ENCODE measurements at places on chromosomes 2 and 18.

- DNase-seq, result no peak
- H3K27ac ChIP-seq, result no peak overlapping the region
- no peak overlapping the region for H3K4me3 ChIP-seq
- no peaks in the 10 kb centered on the region for H3K4me1 ChIP-seq
Measured at GRCh38 chr2:75844651-75845050, 133.9 kb upstream of the GCFC2 start.

- H3K4me1 ChIP-seq, result peaks cover 29% of the 10 kb centered on the region
- peaks cover 6% of the 10 kb centered on the region for H3K27me3 ChIP-seq
- no peak overlapping the region for H3K27ac ChIP-seq
- no peak for DNase-seq
Measured at GRCh38 chr2:111702119-111702803, 181.7 kb downstream of the ANAPC1 start.

DNA sequence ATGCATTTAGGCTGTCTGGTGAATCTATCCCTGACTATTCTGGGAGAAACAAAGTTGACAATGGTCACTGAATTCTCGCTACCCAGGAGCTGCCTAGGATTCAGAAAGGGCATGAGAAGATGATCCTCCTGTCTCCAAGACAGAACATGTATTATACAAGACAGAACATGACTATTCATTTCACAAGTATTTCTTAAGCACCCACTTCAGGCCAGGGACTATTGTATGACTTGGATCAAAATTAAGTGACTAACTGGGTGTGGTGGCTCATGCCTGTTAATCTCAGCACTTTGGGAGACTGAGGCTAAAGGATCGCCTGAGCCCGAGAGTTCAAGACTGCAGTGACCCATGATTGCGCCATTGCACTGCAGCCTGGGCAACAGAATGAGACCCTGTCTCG, 235.8 kb upstream of the RAB12 start:
- H3K27ac ChIP-seq, result no peak overlapping the region
- H3K4me1 ChIP-seq, result no peaks in the 10 kb centered on the region
- peaks cover 15% of the 10 kb centered on the region for H3K27me3 ChIP-seq
- no peaks in the 10 kb centered on the region for H3K36me3 ChIP-seq
- no peak overlapping the region for H3K4me3 ChIP-seq

DNA sequence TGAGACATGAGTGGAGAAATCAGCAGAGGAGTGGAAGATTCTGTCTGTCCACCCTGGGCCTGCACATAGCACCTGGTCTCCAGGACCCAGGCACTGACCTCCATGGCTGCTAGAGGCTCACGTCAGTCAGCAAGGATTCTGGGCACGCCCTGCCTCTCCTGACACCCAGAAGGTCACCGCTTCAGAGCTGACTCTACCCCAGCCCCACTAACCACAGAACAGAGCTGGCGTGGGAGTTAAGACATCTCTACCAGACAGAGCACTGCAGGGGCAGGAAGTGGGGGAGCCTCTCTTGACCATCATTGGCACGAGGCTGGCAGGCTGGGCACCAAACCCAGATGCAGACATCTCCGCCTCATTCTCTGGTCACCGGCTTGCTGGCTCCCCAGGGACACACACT, 3.0 kb downstream of the ADCY3 start:
- no peaks in the 10 kb centered on the region for H3K36me3 ChIP-seq
- H3K4me1 ChIP-seq, result peaks cover 24% of the 10 kb centered on the region
- no peaks in the 10 kb centered on the region for H3K27me3 ChIP-seq
- DNase-seq, result no peak

- no peaks in the 10 kb centered on the region for H3K36me3 ChIP-seq
- peaks cover 43% of the 10 kb centered on the region for H3K27me3 ChIP-seq
- H3K27ac ChIP-seq, result no peak overlapping the region
Measured at GRCh38 chr2:98372121-98372520, 25.9 kb downstream of the CNGA3 start.

GRCh38 chr18:45008694-45009413, 328.2 kb downstream of the SETBP1 start:
- DNase-seq, result no peak
- no peaks in the 10 kb centered on the region for H3K27me3 ChIP-seq
- peak overlapping the region; percentile 71 for H3K27ac ChIP-seq
- H3K36me3 ChIP-seq, result peaks cover 29% of the 10 kb centered on the region
- peak overlapping the region; percentile 55 for H3K4me3 ChIP-seq
- peaks cover 42% of the 10 kb centered on the region for H3K4me1 ChIP-seq

GRCh38 chr2:238998801-238999200, 150.9 kb downstream of the TWIST2 start:
- no peak for DNase-seq
- no peaks in the 10 kb centered on the region for H3K36me3 ChIP-seq
- H3K4me3 ChIP-seq, result no peak overlapping the region
- H3K4me1 ChIP-seq, result no peaks in the 10 kb centered on the region

DNA sequence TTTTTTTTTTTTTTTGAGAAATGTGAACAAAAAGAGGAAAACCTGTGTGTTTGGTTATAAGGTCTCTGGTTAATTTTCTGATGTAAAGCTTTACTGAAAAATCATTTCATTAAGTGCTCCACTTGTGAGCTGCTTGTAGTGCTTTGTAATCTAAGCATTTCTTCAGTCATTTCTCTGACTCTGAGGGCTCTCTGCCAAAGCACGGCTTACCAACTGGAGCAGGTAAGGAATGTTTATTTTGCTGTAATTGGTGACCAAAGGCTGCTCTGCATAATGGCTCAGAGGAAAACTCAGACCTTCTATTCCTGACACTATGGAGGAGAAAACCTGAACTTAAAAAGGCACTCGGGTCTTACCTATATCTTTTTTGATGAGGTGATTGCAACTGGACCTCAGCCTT, 848.8 kb downstream of the MBD2 start:
- H3K27ac ChIP-seq, result no peak overlapping the region
- H3K27me3 ChIP-seq, result no peaks in the 10 kb centered on the region
- no peaks in the 10 kb centered on the region for H3K4me1 ChIP-seq
- H3K4me3 ChIP-seq, result no peak overlapping the region
- H3K36me3 ChIP-seq, result no peaks in the 10 kb centered on the region
- DNase-seq, result no peak

DNA sequence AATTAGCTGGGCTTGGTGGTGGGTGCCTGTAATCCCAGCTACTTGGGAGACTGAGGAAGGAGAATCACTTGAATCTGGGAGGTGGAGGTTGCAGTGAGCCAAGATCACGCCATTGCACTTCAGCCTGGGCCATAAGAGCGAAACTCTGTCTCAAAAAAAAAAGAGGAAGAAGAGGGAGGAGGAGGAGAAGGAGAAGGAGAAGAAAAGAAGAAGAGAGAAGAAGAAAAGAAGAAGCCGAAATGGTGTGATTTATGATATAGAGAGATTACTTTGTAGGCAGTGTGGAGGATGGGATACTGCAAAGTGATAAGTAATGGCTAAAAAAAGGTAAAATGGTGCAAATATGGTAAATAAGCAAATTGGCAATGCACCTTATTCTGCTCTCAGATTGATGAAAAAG, 25.1 kb downstream of the THNSL2 start:
- no peak for DNase-seq
- H3K36me3 ChIP-seq, result no peaks in the 10 kb centered on the region
- H3K27me3 ChIP-seq, result peaks cover 40% of the 10 kb centered on the region
- H3K4me3 ChIP-seq, result no peak overlapping the region
- peaks cover 7% of the 10 kb centered on the region for H3K4me1 ChIP-seq

GRCh38 chr2:10810202-10811161, 2.1 kb downstream of the PDIA6 start:
- peaks cover 28% of the 10 kb centered on the region for H3K36me3 ChIP-seq
- peak overlapping the region; percentile 91 for H3K4me3 ChIP-seq
- H3K4me1 ChIP-seq, result peaks cover 54% of the 10 kb centered on the region
- no peak for DNase-seq
- peak overlapping the region; percentile 95 for H3K27ac ChIP-seq

GRCh38 chr2:136204971-136205370, 87.0 kb upstream of the CXCR4 start:
- peak overlapping the region; percentile 97 for H3K27ac ChIP-seq
- H3K36me3 ChIP-seq, result peaks cover 4% of the 10 kb centered on the region
- peaks cover 57% of the 10 kb centered on the region for H3K4me1 ChIP-seq
- H3K27me3 ChIP-seq, result no peaks in the 10 kb centered on the region
- DNase-seq, result no peak

DNA sequence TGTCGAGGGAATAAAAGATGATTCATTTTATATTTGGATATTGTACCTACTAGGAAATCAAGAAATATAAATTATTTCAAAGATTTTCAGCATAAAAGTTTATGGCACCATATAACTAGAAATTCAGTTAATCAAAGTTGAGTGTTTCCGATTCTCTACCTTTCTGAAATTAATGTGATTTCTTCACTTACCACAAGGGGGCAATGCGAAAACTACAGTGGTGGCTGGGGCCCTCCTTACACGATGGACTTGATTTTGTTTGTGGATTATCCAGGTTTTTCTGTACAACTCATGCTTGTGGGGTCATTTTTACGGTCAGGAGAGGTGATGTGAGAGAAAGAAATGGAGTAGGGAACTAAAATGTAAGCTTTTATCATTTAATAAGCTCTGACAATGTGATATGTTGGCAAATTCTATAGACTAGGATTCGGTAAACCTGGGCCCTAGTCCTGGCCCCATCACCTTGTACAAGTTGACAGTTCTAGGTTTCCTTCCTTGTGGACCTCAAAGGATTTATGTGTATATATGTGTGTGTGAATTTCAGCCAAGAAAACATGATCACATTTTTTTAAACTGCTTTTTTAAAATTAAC, 47.6 kb downstream of the G6PC2 start:
- no peaks in the 10 kb centered on the region for H3K36me3 ChIP-seq
- DNase-seq, result no peak
- peaks cover 2% of the 10 kb centered on the region for H3K27me3 ChIP-seq
- H3K4me1 ChIP-seq, result no peaks in the 10 kb centered on the region

- no peaks in the 10 kb centered on the region for H3K36me3 ChIP-seq
- peaks cover 24% of the 10 kb centered on the region for H3K4me1 ChIP-seq
- H3K27me3 ChIP-seq, result no peaks in the 10 kb centered on the region
- no peak overlapping the region for H3K27ac ChIP-seq
Measured at GRCh38 chr2:11903085-11903606, 156.7 kb downstream of the LPIN1 start.

GRCh38 chr2:65974067-65974723, 460.7 kb upstream of the MEIS1 start:
- H3K27me3 ChIP-seq, result no peaks in the 10 kb centered on the region
- H3K36me3 ChIP-seq, result no peaks in the 10 kb centered on the region
- H3K27ac ChIP-seq, result no peak overlapping the region

- H3K27ac ChIP-seq, result no peak overlapping the region
- no peak for DNase-seq
- H3K36me3 ChIP-seq, result no peaks in the 10 kb centered on the region
- no peak overlapping the region for H3K4me3 ChIP-seq
- no peaks in the 10 kb centered on the region for H3K4me1 ChIP-seq
Measured at GRCh38 chr2:132896073-132896472, 226.1 kb upstream of the LYPD1 start.

DNA sequence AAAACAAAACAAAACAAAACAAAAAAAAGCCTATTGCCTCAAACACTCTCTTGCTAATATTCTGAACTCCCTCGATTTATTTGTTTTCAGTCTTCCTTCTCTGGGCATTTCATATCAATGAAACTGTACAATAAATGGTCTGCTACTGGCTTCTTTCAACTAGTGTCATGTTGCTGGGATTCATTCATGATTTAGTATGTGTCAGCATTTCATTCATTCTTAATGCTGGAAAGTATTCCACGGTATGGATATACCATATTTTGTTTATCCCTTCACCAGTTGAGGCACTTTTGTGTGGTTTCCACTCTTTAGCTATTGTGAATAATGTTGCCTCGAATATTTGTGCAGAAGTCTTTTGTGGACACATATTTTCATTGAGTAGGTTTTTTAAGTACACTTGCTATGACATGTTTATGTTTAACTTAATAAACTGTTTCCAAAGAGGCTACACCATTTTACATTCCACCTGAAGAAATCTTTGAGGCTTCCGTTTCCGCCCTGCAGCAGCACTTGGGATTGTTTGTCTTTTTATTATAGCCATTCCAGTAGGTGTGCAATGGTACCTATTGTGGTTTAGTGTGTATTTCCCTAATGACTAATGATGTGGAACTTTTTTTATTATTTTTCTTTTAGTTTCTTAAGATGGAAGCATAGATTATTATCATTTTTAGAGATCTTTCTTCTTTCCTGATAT, 543.6 kb upstream of the SOX11 start:
- no peaks in the 10 kb centered on the region for H3K4me1 ChIP-seq
- H3K36me3 ChIP-seq, result no peaks in the 10 kb centered on the region
- H3K27me3 ChIP-seq, result no peaks in the 10 kb centered on the region
- H3K27ac ChIP-seq, result no peak overlapping the region
- DNase-seq, result no peak
- H3K4me3 ChIP-seq, result no peak overlapping the region

GRCh38 chr2:174227748-174228147, 20.6 kb downstream of the OLA1 start:
- H3K36me3 ChIP-seq, result peaks cover 41% of the 10 kb centered on the region
- peaks cover 11% of the 10 kb centered on the region for H3K4me1 ChIP-seq
- H3K4me3 ChIP-seq, result no peak overlapping the region
- no peak overlapping the region for H3K27ac ChIP-seq
- H3K27me3 ChIP-seq, result no peaks in the 10 kb centered on the region

- H3K4me3 ChIP-seq, result peak overlapping the region; percentile 77
- no peak for DNase-seq
- peaks cover 6% of the 10 kb centered on the region for H3K27me3 ChIP-seq
- H3K4me1 ChIP-seq, result peaks cover 13% of the 10 kb centered on the region
- no peak overlapping the region for H3K27ac ChIP-seq
- no peaks in the 10 kb centered on the region for H3K36me3 ChIP-seq
Measured at GRCh38 chr2:127105656-127106456, 1.1 kb downstream of the BIN1 start.

DNA sequence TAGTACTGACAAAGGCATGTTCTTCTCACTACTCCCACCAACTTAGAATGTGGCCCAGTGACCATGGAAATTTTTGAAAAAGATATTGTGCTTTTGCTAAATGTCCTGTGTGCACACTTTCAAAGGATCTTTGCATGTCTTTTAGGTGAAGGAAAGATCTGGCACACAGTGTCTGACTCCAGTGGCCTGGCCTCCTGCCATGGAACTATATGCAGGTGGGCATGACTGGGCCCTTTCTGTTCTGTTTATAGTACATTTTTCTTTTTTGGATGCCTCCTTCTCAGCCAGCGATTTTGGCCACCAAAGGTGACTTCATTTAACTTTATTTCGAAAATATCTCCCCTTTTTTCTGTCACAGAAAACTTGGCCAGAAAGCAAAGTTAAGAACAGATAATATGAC, 999.7 kb upstream of the PIK3C3 start:
- H3K27me3 ChIP-seq, result no peaks in the 10 kb centered on the region
- DNase-seq, result no peak
- no peak overlapping the region for H3K27ac ChIP-seq
- no peaks in the 10 kb centered on the region for H3K4me1 ChIP-seq
- H3K4me3 ChIP-seq, result no peak overlapping the region

- peaks cover 24% of the 10 kb centered on the region for H3K4me1 ChIP-seq
- H3K4me3 ChIP-seq, result no peak overlapping the region
- peaks cover 40% of the 10 kb centered on the region for H3K27me3 ChIP-seq
- H3K36me3 ChIP-seq, result no peaks in the 10 kb centered on the region
- DNase-seq, result no peak
- no peak overlapping the region for H3K27ac ChIP-seq
Measured at GRCh38 chr2:36359067-36359466, 3.5 kb downstream of the CRIM1 start.

GRCh38 chr2:31032475-31032874, 105.8 kb downstream of the GALNT14 start:
- H3K27me3 ChIP-seq, result no peaks in the 10 kb centered on the region
- no peak overlapping the region for H3K4me3 ChIP-seq
- no peak overlapping the region for H3K27ac ChIP-seq
- no peak for DNase-seq
- H3K4me1 ChIP-seq, result peaks cover 4% of the 10 kb centered on the region
- H3K36me3 ChIP-seq, result peaks cover 2% of the 10 kb centered on the region

GRCh38 chr2:5250482-5250881, 441.7 kb upstream of the SOX11 start:
- no peaks in the 10 kb centered on the region for H3K27me3 ChIP-seq
- no peak for DNase-seq
- no peaks in the 10 kb centered on the region for H3K4me1 ChIP-seq
- H3K4me3 ChIP-seq, result no peak overlapping the region
- H3K27ac ChIP-seq, result no peak overlapping the region

All from activated B cell treated with CpG ODN at 0.5 μM for 24 hours (primary cell).